Activated T-helper 1 cell treated with anti-CD3 and anti-CD28 coated beads, Interleukin-12 subunit alpha, Interleukin-12 subunit beta, Interleukin-2, Interleukin-4 antibody, amounts not matched to agents 30 ng/mL and 10 ng/mL and 1 ng/mL, durations not matched to agents 14 hours and 24 hours and 36 hours (primary cell): ENCODE measurements at places on chromosomes 6 and 20. TPM values are rescaled to one million over a fixed set of nuclear protein-coding genes. Genes with fewer than 3 reads are reported as not detected.

DNA sequence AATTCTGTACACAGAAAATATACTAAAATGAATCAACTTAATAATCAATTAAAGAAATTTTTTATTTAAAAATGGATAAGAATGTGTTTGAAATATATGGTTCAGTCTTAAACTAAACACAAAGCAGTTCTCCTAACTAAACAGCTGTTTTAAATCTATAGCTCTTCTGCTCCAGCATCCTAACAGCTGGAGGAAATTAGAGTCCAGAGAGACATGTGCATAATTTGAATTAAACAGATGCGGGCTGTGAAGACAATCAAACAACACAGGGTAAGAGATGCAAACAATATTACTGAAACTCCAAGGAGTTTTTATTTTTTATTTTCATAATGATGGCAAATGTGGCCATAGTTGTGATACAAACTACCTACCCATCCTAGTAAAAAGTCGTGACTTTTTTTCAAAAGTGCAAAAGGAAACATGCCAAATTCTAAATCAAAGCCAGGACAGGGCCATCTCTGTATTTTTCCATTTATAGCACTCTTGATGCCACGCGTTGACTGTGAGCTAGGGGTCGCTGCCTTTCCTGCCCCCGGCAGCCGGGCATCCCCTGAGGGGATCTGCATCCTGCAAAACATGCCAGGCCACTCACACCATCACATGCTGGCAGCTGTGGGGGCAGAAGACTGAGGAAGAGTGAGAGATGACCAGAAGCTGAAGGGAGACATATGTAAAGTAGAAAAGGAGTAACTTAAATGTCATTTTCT is 310.6 kb downstream of the PRKN start:
- H3K4me1 ChIP-seq: no peaks in the 10 kb centered on the region
- no peaks in the 10 kb centered on the region for H3K27me3 ChIP-seq
- H3K4me3 ChIP-seq: no peak overlapping the region
- no peak for DNase-seq
- no peak overlapping the region for H3K27ac ChIP-seq

GRCh38 chr6:126038234-126038633 is 51.9 kb downstream of the TRMT11 start:
- H3K27ac ChIP-seq: no peak overlapping the region
- peaks cover 27% of the 10 kb centered on the region for H3K36me3 ChIP-seq
- no peak overlapping the region for H3K4me3 ChIP-seq
- no peak for DNase-seq
- H3K4me1 ChIP-seq: peaks cover 7% of the 10 kb centered on the region

- no peak overlapping the region for H3K4me3 ChIP-seq
- H3K27ac ChIP-seq: no peak overlapping the region
- no peak for DNase-seq
- peaks cover 27% of the 10 kb centered on the region for H3K27me3 ChIP-seq
- H3K36me3 ChIP-seq: no peaks in the 10 kb centered on the region
- no peaks in the 10 kb centered on the region for H3K4me1 ChIP-seq
Observed at GRCh38 chr6:148934539-148934938, 187.7 kb downstream of the UST start.

DNA sequence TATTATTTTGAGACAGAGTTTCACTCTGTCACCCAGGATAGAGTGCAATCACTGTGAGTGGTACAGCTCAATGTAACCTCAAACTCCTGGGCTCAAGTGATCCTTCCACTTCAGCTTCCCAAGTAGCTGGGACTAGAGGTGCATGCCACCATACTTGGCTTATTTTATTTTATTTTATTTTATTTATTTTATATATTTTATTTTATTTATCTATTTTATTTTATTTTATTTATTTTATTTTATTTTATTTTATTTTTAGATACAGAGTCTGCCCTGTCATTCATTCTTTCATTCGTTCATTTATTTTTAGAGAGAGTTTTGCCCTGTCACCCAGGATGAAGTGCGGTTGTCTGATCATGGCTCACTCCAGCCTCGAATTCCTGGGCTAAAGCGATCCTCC is 35.5 kb downstream of the ATG5 start:
- H3K27ac ChIP-seq: no peak overlapping the region
- no peak overlapping the region for H3K4me3 ChIP-seq
- no peaks in the 10 kb centered on the region for H3K27me3 ChIP-seq
- H3K36me3 ChIP-seq: peaks cover 30% of the 10 kb centered on the region
- DNase-seq: no peak

- no peak for DNase-seq
- peaks cover 28% of the 10 kb centered on the region for H3K36me3 ChIP-seq
- no peaks in the 10 kb centered on the region for H3K4me1 ChIP-seq
- no peaks in the 10 kb centered on the region for H3K27me3 ChIP-seq
- no peak overlapping the region for H3K4me3 ChIP-seq
Observed at GRCh38 chr20:38554986-38555385, 26.0 kb upstream of the ADIG start.

Gene LTA
- total RNA-seq: 1,021 and 1,078 TPM in 2 replicates

- H3K27ac ChIP-seq: no peak overlapping the region
- no peak for DNase-seq
- no peaks in the 10 kb centered on the region for H3K27me3 ChIP-seq
- no peak overlapping the region for H3K4me3 ChIP-seq
Observed at GRCh38 chr6:111591370-111591900, 14.2 kb downstream of the TRAF3IP2 start.

- H3K4me1 ChIP-seq: no peaks in the 10 kb centered on the region
- H3K27ac ChIP-seq: no peak overlapping the region
- DNase-seq: no peak
- no peak overlapping the region for H3K4me3 ChIP-seq
- H3K27me3 ChIP-seq: peaks cover 4% of the 10 kb centered on the region
Observed at GRCh38 chr6:43119482-43119881, 43.4 kb downstream of the PTK7 start.

Gene TCP1
- 454 and 457 TPM in 2 replicates for total RNA-seq

- H3K4me3 ChIP-seq: no peak overlapping the region
- peaks cover 26% of the 10 kb centered on the region for H3K4me1 ChIP-seq
- no peaks in the 10 kb centered on the region for H3K27me3 ChIP-seq
- DNase-seq: no peak
Observed at GRCh38 chr6:57087916-57088315, 2.1 kb upstream of the ZNF451 start.

DNA sequence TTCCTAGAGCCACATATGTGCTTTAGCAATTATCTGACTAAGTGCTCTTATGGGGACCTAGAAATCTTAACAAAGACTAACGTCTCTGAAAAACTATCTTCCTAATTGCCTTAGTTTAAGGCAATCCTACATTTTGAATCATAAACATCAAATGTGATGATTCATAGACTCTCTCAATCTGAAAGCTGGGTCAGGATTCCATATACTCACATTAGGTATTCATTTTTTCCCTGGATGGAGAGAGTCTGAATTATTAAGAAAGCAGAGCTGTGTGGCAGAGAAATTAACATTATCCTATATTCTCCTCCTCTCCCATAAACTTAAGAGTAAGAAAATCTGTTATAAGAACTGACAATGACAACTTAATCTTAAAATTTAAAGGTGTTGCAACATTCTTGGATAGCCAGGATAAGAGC is 1.6 kb upstream of the PRL start:
- no peaks in the 10 kb centered on the region for H3K4me1 ChIP-seq
- H3K36me3 ChIP-seq: no peaks in the 10 kb centered on the region
- no peak overlapping the region for H3K4me3 ChIP-seq
- H3K27me3 ChIP-seq: no peaks in the 10 kb centered on the region

- H3K4me1 ChIP-seq: no peaks in the 10 kb centered on the region
- H3K27me3 ChIP-seq: peaks cover 3% of the 10 kb centered on the region
- no peak for DNase-seq
- no peak overlapping the region for H3K4me3 ChIP-seq
- no peak overlapping the region for H3K27ac ChIP-seq
- no peaks in the 10 kb centered on the region for H3K36me3 ChIP-seq
Observed at GRCh38 chr6:99905209-99906106, 88.6 kb downstream of the MCHR2 start.

Gene SRPK1
- total RNA-seq: 149 and 182 TPM in 2 replicates

Gene TSBP1
- not detected in 2 replicates for total RNA-seq

Gene WFDC5
- total RNA-seq: 0.27 TPM in 1 of 2 replicates, not detected in the other

GRCh38 chr6:7802662-7803061 is 76.8 kb downstream of the BMP6 start:
- no peak overlapping the region for H3K27ac ChIP-seq
- no peaks in the 10 kb centered on the region for H3K4me1 ChIP-seq
- H3K4me3 ChIP-seq: no peak overlapping the region
- H3K27me3 ChIP-seq: peaks cover 7% of the 10 kb centered on the region
- H3K36me3 ChIP-seq: no peaks in the 10 kb centered on the region

Gene MYB
- 57.3 and 60.4 TPM in 2 replicates for total RNA-seq

DNA sequence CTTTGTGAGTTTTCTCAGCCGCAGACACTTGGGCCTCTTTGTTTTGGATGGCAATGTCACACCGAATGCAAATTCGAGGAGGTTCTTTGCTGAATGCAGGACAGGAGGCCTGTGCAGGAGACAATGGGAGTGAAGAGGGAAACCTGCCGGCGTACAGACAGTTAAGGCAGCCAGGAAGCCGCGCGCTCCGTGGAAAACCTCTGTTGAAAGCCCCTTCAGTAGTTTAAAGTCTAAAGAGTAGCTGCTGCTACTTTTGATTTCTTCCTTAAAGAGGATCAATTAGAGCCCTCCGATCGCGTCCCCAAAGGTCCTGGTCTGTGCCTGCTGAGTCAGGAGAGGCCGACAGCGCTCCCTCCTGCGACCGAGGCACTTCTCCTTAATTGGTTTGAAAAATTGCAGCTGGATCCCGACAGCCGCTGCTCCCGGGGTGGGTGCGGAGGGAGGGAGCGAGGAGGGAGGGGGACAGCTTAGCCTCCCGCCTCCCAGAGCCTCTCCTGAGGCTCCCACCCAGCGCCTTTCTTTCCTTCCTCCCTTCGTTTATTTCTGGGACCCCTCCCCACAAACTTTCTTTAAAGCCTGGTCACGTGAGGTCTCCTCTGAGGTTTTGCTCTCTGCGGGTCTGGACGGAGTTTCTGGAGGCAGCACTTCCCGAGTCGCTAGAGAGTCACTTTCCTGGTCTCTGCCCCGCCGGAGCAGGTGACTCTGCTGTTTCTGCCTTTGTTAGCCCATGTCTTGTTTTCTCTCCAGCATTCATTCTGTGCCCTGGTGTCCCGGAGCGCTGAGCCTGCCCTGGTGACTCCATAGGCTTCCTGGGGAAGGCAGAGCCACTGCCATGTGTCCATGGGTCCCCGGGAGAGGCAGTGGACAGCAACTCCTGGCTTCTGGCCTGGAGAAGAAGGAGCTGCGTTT is 22.3 kb upstream of the RPP40 start:
- peak overlapping the region; percentile 70 for H3K4me3 ChIP-seq
- DNase-seq: no peak
- H3K27me3 ChIP-seq: peaks cover 7% of the 10 kb centered on the region

Gene TAF4
- 26.3 and 28.3 TPM in 2 replicates for total RNA-seq

DNA sequence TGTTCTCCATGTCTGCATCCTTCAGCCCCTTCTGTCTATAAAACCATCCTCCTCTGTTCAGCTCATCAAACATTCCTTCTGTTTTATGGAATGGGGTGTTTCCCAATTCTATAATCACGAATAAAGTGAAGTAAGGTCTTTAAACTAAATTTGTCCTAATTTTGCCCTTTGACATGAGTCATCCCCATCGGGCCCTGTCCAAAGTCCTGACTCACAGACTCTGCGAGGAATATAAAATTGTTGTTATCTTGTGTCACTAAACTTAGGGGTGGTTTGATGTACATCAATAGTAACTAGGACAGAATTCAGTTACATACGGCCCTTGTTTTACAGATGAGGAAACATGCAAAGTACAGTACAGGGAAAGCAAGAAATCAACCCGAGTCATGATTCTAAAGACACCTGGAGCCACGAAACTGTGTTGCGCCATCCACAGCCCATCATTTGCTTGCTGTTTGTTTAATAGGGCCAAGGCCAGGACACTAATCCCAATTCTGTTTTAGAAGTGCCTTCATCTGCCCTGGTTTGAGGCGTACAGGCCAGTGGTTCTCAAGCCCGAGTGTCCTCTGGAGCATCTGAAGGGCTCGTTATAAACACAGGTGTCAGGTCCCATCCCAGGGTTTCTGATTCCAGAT is 2.8 kb downstream of the ACSS1 start:
- peaks cover 31% of the 10 kb centered on the region for H3K27me3 ChIP-seq
- no peak for DNase-seq
- H3K36me3 ChIP-seq: peaks cover 8% of the 10 kb centered on the region
- peaks cover 33% of the 10 kb centered on the region for H3K4me1 ChIP-seq
- H3K27ac ChIP-seq: no peak overlapping the region

DNA sequence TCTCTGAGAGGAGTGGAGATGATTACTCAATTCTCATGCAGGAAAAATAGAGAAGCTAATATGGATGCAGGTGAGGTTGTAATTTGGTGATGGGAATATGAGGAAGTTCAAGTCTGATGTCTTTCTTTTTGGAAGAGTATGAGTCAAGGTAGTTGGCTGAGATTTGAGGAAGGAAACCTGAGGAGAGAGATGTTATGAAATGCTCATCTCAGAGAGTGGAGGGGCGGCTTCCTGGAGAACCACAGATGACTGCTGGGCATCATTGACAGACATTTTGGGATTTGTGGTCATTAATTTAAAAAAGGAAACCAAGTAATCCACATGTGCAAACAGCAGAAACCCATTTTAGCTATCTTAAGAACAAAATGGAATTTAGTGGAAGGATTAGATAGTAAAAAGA is 72.5 kb upstream of the UST start:
- H3K4me1 ChIP-seq: no peaks in the 10 kb centered on the region
- H3K27ac ChIP-seq: no peak overlapping the region
- no peak for DNase-seq
- H3K4me3 ChIP-seq: no peak overlapping the region
- peaks cover 2% of the 10 kb centered on the region for H3K27me3 ChIP-seq

Gene WFDC12
- not detected in 2 replicates for total RNA-seq

- H3K4me3 ChIP-seq: no peak overlapping the region
- H3K4me1 ChIP-seq: no peaks in the 10 kb centered on the region
- no peak overlapping the region for H3K27ac ChIP-seq
- H3K27me3 ChIP-seq: no peaks in the 10 kb centered on the region
- DNase-seq: no peak
- no peaks in the 10 kb centered on the region for H3K36me3 ChIP-seq
Observed at GRCh38 chr6:161429921-161430490, 156.1 kb upstream of the AGPAT4 start.

DNA sequence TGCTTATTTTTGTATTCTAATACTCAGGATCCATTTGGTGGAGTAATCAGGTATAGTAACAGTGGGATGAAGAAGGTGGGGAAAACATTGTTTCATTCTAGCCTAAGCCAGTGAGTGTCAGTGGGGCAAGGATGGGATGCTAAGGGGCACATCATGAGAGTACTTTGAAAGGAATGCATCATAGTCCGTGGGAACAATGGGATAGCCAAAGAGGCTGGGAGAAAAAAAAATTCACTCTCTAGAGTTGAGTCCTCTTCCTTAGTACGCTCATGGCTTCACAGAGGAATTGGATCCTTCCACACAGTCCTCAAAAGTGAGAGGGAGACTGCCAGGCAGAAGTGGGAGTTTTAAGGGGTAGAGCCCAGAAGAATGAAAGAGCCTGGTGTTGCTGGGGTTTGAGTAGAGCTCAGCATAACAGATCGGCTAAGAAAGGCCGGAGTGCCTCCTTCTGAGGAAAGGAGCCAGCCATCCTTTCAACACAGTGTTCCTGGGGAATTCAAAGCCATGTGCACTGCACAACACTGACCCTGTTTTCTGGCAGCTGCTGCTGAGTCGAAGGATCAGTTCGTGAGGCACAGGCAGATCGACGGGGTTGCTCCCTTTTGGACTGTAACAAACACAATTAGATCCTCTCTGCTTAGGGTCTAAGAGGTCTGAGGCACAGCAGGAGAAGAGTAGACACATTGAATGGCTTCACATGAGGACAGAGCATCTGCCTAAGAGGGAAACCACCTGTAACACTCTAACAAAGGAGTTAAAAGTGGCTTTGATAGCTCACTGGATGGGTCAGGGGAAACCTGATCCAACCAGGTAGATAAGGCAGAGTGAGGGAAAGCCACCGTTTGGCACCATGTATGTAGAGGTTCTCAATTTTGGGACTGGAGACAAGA is 61.2 kb downstream of the ELOVL5 start:
- peaks cover 41% of the 10 kb centered on the region for H3K36me3 ChIP-seq
- no peak for DNase-seq
- H3K27ac ChIP-seq: no peak overlapping the region
- peaks cover 35% of the 10 kb centered on the region for H3K4me1 ChIP-seq
- H3K4me3 ChIP-seq: no peak overlapping the region
